Activated CD4-positive, alpha-beta T cell treated with anti-CD3 and anti-CD28 coated beads, Interleukin-2, amount 50 U/mL, for 24 hours (primary cell): ENCODE measurements at places on chromosomes 4 and X.

GRCh38 chr4:41541687-41542094 is 3.7 kb downstream of the LIMCH1 start:
- no peak for DNase-seq

- DNase-seq = no peak
These were observed 1248.8 kb downstream of the ADGRL3 start for GRCh38 chr4:62448911-62449310.

- DNase-seq = no peak
These were observed 249.0 kb downstream of the STK32B start for GRCh38 chr4:5300283-5300682.

DNA sequence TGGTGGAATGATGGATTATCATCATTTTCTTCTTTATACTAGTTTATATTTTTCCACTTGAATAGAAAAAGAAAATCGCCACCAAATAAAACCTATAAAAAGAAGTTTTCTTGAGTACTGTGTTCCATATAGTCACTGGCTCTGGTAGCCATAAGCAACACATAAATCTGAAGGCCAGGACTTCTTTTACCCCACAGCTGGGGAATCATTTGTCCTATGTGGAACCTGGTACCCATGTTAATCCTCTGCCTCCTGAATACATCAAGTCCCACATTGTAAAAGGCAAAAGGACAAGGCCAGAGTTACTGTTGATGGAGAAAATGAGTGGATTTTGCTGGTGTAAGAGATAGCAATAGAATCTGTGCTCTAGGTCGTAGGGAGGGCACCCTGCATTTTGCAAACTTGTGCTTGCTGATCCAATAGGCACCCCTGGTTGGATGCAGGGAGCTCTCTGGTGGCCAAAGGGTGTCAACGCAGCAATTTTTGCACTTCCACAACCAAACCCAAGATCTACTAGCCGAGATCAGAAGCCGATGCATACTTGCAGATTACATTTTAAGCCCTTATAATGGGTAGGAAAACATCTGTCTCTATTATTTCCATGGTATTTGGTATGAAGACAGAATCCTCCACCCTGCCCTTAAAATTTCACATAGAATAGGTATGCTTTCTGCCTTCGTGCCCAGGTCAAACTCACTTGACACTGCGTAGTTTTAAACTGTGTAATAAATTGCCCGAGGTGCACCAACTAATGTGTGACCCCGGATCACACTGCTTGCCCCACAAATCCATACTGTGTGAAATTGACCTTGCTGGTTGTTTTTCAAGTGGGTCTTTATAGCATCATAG is 146.2 kb upstream of the SCML1 start:
- DNase-seq = peak; percentile 21

- no peak for DNase-seq
These were observed 89.6 kb upstream of the MTM1 start for GRCh38 chrX:150478496-150479492.

- no peak for DNase-seq
These were observed 275.6 kb downstream of the LDB2 start for GRCh38 chr4:16622826-16623225.

GRCh38 chr4:73750730-73751129 is 10.4 kb downstream of the CXCL8 start:
- DNase-seq = no peak

DNA sequence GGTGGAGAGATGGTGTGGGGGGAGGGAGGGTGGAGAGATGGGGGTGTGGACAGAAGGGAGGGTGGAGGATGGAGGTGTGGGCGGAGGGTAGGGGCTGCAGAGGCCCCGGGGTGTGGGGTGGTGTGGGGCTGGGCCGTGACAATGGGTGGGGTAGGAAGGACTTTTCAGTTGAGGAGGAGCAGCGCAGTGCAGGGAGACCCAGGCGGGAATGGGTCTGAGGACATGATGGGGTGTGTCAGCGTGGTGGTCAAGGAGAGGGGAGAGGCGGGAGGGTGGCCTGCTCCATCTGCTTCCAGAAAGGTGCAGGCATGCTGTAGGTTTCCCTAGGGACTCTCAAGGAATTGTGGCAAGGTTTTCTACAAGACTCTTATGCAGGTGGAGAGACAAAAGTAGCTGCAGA is 48.9 kb downstream of the RGS12 start:
- no peak for DNase-seq
